ENCODE measurements at places on chromosomes 12 and 14.

DNA sequence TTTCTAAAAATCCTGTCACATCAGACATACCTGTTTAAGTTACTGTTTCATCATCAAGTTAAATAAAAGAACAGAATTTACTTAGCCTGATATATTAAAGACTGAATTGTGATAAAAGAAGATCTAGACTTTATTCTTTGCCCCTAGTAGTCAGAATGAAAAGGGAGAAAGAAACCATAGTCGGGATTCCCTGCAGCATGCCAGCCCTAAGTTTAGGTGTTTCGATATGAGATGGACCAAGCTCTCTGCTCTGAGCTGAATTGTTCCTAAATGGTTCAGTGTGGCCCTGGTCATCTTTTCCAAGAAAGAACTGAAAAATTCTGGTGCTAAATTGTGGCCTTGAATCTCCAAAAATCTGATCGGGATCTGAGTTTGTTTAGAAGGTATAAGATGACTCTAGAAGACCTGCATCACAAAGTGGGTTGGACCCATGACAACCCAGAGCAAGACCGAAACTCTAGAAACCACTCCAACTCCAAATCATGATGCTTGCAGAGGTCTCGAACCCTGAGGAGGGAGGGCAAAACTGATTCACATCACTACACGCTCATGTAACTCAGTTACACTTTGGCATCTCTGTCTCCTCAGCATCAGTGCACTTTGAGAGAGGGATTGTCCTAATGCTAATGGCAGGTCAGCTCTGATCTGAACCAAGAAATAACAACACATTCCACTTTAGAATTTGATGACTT is 15.7 kb downstream of the PTGER2 start:
- no peak for DNase-seq

- peak; percentile 81 for DNase-seq
These were observed 26.7 kb downstream of the MED21 start for GRCh38 chr12:27048822-27049752.

DNA sequence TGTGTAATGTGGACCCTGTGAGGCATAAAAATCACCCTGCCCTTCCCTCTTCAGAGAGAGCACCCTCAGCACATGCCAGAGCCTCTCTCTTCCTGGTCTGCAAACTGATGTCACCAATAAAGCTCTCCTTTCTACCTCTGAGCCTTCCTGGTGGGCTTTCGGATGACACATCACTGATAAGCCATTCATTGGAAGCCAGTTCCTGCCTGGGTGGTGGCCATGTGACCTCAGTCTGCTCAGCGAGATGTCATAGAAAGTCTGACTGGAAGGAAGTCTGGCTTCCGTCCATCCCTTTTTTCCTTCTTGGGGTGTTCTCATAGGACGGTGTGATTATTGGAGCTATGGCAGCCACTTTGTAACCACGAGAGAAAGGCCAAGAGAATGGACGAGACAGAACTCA is 95.7 kb downstream of the PIWIL1 start:
- no peak for DNase-seq

- no peak for DNase-seq
These were observed 567.9 kb downstream of the MED13L start for GRCh38 chr12:115709540-115710011.

- no peak for DNase-seq
These were observed 49.3 kb upstream of the PLEKHG3 start for GRCh38 chr14:64654901-64655300.

GRCh38 chr12:110921262-110921661 is 883 bp upstream of the MYL2 start:
- DNase-seq, result peak; percentile 59

GRCh38 chr14:74213907-74214803 is 25.1 kb upstream of the VSX2 start:
- DNase-seq, result no peak

GRCh38 chr12:132079200-132079599 is 64.9 kb downstream of the DDX51 start:
- DNase-seq, result no peak

- peak; percentile 18 for DNase-seq
These were observed 192.3 kb downstream of the ANO4 start for GRCh38 chr12:100986595-100987547.

DNA sequence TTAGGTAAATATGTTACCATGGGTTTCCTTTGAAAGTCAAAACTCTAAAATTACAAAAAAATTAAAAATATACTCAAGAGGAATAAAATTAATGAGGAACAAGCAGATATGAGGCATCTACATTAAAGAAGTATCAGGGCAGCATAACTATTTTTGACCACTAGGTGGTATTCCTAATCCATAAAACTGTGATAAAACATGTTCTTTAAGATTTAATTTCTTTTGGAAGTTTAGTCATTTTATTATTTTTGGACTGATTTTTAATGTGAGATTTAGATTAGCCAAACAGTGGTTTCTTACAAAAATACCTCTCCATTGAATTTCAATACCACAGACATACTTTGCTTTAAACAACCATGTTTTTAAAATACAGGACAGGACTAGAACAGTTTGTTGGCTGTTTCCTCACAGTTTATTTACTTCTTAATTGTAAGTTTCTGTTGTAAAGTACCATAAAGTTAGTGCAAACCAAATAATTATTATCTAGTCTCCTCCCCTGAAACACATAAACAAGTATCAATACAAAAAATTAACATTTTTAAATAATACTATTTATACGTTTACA is 49.8 kb downstream of the NTS start:
- peak; percentile 22 for DNase-seq

GRCh38 chr14:22887260-22887989 is 4.4 kb downstream of the REM2 start:
- peak; percentile 75 for DNase-seq

- DNase-seq, result no peak
These were observed 17.7 kb downstream of the PLEKHG3 start for GRCh38 chr14:64721899-64722298.

- DNase-seq, result no peak
These were observed 611.8 kb downstream of the ETNK1 start for GRCh38 chr12:23236811-23237210.

DNA sequence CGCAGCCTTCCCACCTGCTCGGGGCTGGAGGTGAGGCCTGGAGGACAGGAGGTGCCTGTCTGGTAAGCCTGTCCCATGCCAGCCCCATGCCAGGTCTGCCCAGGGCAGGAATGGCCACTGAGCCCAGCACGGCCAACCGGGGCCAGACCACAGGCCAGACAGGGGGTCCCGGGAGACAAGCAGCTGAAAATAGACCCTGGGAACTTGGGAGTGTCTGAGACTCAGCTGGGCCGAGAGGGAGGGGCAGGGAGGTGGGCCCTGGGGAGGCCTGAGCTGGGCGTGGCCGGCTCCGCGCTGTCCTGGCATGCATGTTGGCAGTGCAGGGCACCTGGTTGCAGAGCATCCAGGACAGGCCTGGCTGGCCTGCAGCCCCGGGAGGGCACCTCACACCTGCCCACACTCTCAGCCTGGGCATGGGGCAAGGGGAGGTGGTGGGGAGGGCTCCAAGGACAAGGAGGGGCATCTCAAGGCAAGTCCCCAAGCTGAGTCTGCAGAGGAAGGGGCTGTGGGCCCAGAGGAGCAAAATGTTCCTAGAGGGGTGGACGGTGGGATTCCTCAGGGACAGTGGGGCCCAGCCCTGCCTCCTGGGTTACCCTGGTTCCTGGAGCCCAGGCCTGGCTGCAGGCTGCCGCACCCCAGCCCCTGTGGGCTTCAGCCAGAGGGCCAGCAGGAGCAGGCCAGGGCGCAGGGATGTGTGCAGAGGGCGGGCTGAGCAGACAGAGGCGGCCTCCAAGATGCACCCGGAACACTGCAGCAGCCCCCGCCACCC is 3.2 kb upstream of the CRIP1 start:
- no peak for DNase-seq

GRCh38 chr12:1332327-1332726 is 262.1 kb downstream of the FBXL14 start:
- no peak for DNase-seq

GRCh38 chr14:100075681-100076080 is 10.5 kb downstream of the EVL start:
- no peak for DNase-seq

- no peak for DNase-seq
These were observed 407.5 kb upstream of the CLEC14A start for GRCh38 chr14:38663382-38663781.

GRCh38 chr14:90773705-90774104 is 42.5 kb downstream of the TTC7B start:
- no peak for DNase-seq

- DNase-seq, result no peak
These were observed 244.2 kb upstream of the CCDC196 start for GRCh38 chr14:66242001-66242400.

- DNase-seq, result no peak
These were observed 364.1 kb upstream of the E2F7 start for GRCh38 chr12:77429426-77429825.

DNA sequence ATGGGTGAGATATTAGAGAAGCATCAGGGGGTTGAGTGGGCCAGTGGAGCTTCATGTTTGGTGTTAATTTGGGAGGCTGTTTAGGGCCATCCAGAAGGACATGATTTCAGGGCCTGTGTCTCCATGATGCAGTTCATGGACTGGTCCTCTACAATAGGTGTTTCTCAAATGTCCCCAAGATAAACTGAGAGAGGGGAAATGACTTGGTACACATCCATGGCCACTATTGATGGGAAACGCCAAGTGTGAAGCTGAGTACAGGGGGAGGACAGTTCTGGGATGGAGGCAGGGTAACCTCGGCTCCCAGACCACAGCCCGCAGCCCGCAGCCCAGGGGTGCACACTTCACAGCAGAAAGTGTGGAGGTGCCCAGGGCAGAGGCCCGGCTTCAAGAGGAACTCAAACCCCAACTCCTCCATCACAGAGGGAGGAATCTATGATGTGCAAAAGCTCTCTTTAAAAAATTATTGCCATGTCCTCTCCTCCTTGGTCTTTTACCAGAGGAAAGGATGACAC is 33.3 kb downstream of the CACNA2D4 start:
- DNase-seq, result no peak

- DNase-seq, result no peak
These were observed 82.1 kb downstream of the CMKLR1 start for GRCh38 chr12:108257004-108257403.

GRCh38 chr12:81644503-81644902 is 114.6 kb downstream of the PPFIA2 start:
- peak; percentile 52 for DNase-seq

- DNase-seq, result no peak
These were observed 20.3 kb upstream of the CACNA1C start for GRCh38 chr12:2032506-2032905.

DNA sequence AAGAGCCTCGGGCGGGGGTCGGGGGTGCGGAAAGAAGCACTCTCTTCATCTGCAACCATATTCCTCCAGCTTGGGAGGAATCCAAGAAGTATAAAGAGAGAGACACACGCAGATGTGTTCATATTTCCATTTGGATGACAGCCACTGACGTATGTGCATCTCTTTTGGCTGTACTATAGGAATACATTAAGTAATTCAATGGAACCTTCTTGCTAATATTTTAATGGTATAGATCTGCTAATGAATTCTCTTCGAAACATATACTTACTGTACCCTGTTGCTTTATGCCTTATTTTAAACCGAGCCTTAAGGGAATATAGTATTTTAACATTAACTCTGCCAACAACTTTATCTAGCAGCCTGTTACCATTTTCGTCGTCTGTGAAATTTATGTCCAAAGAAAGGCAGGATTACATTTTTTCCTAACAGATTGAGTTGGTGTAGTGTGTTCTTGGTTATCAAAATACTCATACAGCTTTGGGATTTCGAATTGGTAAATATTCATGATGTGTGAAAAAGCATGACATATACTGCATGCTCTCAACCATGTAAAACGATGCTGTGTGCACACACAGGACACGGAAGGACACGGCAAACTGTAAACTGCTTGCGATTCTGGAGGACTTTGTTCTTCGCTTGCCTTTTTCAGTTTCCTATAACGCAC is 84.5 kb downstream of the CCDC88C start:
- no peak for DNase-seq

Measured in HCEC 1CT (cell line).